ENCODE measurements at places on chromosomes 6 and 20. TPM values are rescaled to one million over a fixed set of nuclear protein-coding genes. Genes with fewer than 3 reads are reported as not detected.

Gene ESR1
- total RNA-seq, result 1.0 TPM

Gene MUC21
- not detected for total RNA-seq

Gene FAM83B
- total RNA-seq, result under 0.01 TPM

Gene FOXC1
- total RNA-seq, result 7.6 TPM

Gene TNNC2
- 2.2 TPM for total RNA-seq

Gene MED20
- 31.4 TPM for total RNA-seq

Gene NOX3
- total RNA-seq, result not detected

Gene PHF3
- total RNA-seq, result 65.7 TPM

Gene CD40
- total RNA-seq, result 8.8 TPM

Gene VSX1
- total RNA-seq, result not detected

Gene BNIP5
- not detected for total RNA-seq

Gene NNAT
- total RNA-seq, result 1.5 TPM

Gene CARMIL1
- total RNA-seq, result 35.7 TPM

Gene EEF1A2
- 0.87 TPM for total RNA-seq

Measured in smooth muscle cell of trachea (primary cell).